ENCODE measurements at places on chromosomes 16 and 17.

DNA sequence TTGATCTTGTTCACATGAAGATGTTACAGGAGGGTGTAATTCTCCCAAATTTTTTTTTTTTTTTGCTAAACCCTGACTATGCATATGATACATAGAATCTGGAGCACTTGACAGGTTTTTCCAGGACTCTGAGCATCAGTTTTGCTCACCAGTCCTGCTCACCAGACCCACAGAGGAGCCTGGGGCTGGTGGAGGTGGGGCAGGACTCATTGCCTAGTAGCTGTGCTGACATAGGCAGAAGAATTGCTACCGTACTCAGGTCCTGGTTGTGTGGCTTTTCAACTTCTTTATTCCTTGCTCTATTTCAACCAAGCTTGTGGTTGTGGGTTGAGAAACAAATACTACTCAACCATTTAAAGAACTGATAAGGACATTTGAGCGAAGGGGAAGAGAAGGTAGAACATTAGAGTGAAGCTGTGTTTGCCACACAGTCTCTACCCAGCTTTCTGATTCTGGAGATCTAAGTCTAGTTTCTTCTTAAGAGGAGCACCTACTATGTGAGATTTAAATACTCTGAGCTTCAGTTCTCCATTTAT lies 212.4 kb downstream of the UTP18 start:
- DNase-seq: no peak

GRCh38 chr16:73204359-73205152 lies 156.6 kb upstream of the ZFHX3 start:
- DNase-seq: no peak

DNA sequence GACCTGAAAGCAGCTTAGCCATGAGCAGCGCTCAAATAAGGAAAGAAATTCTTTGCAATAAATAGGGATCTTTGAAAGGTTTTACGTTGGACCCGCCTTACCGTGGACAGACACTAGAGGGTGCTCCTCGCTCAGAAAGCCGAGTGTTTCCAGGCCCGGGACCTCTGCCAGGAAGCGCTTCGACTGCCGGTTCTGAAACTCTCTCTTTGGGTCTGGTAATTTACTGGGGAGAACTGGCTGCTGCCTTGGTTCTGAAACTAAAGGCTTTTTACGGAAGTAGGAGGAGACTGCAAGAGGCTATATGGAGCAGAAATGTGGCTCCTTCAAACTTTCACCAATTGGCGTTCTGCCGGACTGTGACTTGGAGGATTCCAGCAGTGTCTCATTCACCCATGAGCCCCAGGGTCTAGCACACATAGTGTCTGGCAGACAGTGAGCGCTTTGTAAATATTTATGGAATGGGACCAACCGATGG lies 45.6 kb upstream of the HOXB9 start:
- DNase-seq: peak; percentile 88

DNA sequence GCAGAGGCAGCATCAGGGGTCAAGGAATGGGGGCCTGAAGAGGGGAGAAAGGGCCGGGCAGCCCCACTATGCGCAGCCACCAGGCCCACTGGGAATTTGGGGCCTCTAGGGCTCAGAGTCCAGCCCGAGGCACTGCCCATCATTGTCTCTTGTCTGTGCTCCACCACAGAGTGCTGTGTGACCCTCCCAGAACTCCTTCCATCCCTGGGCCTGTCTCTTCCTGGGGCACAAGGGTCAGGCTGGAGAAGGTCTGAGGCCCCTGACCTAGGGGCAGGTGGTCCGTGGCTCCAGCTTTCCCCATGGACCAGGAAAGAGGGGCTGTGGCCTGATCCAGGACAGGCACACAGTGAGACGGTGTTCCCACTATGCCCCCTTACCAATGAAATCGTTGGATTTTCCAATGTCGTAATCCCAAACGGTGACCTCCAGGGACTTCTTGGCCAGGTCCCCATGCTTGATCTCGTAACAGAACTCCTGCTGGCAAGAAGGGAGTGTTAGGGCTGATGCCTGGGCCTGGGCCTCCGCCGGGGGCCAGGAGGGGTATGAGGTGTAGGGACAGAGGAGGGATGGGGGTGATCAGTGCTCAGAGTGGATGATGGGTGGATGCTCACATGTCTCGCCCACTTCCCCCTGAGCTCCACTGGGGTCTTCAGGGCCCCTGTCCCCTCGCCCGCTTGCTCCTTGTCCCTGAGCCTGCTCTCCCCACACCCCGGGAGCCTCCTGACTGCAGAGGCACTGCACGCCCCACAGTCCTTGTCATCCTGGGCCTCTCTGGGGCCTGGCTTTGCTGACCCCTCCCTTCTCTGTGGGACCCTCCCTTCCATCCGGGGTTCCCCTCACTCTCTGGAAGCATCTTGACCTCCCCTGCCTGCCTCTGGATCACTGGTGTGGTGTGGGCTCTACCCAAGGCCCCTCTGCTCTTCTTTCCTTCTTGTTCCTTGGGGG lies 10.7 kb downstream of the SCGB1C2 start:
- DNase-seq: no peak

DNA sequence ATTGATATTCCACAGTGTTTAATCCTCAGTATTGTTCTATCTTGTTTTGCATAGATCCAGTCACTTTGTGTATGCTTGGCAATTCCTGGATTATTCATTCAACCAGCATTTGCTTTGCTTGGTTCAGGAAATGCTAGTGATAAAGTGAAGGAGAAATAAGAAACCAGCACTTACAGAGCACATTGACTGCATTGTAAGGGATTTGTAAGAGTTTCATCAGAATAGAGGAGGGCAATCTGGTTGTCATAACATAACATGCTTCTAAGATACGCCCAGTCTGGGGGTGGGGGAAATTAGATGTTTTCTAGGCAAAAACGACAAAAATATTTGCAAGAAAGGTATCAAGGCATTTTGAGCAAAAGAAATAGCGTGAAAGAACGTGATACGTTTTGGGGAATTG lies 40.4 kb downstream of the TNRC6A start:
- DNase-seq: peak; percentile 48

- DNase-seq: no peak
Measured at GRCh38 chr17:63338272-63338671, 107.8 kb downstream of the CYB561 start.

- DNase-seq: no peak
Measured at GRCh38 chr16:87939562-87940423, 3.5 kb upstream of the CA5A start.

GRCh38 chr16:27244363-27244755 lies 24.2 kb downstream of the NSMCE1 start:
- no peak for DNase-seq
